Smooth muscle cell of the umbilical artery (primary cell): ENCODE measurements at places on chromosomes 4 and X. TPM values are rescaled to one million over a fixed set of nuclear protein-coding genes. Genes with fewer than 3 reads are reported as not detected.

The ADH1A gene
- total RNA-seq: not detected in 2 replicates

The GRK4 gene
- 3.8 and 6.5 TPM in 2 replicates for total RNA-seq

The KDR gene
- total RNA-seq: 0.88 and 6.8 TPM in 2 replicates

The FBXO8 gene
- total RNA-seq: 31.7 and 47.2 TPM in 2 replicates

The C4orf50 gene
- not detected in 2 replicates for total RNA-seq

The SMIM10L2A gene
- 0.18 and 0.59 TPM in 2 replicates for total RNA-seq

The TKTL1 gene
- total RNA-seq: not detected in 2 replicates

The TLR3 gene
- total RNA-seq: 2.1 TPM in 2 replicates

The ZNF157 gene
- 0.09 TPM in 1 of 2 replicates, not detected in the other for total RNA-seq

The CT45A10 gene
- not detected in 2 replicates for total RNA-seq

The GUCY1A1 gene
- total RNA-seq: 0.78 and 2.1 TPM in 2 replicates

The MAGEE2 gene
- not detected in 2 replicates for total RNA-seq

The L1CAM gene
- 0.59 and 2.6 TPM in 2 replicates for total RNA-seq

The PABPC1L2B gene
- not detected in 2 replicates for total RNA-seq

The CXCL11 gene
- not detected in 2 replicates for total RNA-seq

The RHOH gene
- total RNA-seq: under 0.01 TPM in 1 of 2 replicates, not detected in the other

The SYN1 gene
- total RNA-seq: under 0.01 and 0.14 TPM in 2 replicates

The EGFL6 gene
- total RNA-seq: not detected in 2 replicates

The KIF4A gene
- 1.2 and 10.9 TPM in 2 replicates for total RNA-seq

The TRIML2 gene
- total RNA-seq: 0.14 TPM in 1 of 2 replicates, not detected in the other

The MAGEA2B gene
- not detected in 2 replicates for total RNA-seq

The NCAPG gene
- 2.1 and 20.7 TPM in 2 replicates for total RNA-seq

The CAPN6 gene
- total RNA-seq: not detected in 2 replicates

The SERTM2 gene
- 0.05 and 1.5 TPM in 2 replicates for total RNA-seq
